ENCODE measurements at places on chromosomes 4 and X.

DNA sequence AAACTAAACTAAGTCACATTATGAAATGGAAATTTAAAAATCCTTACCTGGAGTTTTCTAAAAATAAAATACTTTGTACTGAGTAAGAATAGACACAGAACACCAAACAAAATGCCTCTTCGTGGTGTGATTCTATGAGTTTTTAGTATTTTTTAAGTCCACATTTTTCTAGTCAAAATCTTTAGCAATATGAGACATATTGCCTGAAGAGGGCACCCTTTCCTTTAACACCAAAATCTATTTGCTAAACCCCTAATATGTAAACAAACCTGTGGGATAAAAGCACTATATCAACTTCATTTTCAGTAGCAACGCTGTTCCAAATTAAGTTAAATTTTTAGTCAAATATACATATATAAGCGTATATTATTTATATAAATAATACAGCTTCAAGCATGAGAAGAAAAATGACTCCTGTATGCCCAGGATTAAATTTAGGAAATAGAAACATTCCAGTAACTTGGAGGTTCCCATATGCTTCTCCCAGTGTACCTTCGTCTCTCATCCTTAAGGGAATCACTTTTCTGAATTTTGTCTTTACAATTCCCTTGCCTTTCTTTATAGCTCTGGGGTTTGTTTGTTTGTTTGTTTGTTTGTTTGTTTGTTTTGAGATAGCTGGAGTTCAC is 23.0 kb upstream of the PGM2 start:
- peak; percentile 61 for DNase-seq

- no peak for DNase-seq
Observed at GRCh38 chrX:137034508-137034872, 695 bp upstream of the GPR101 start.

GRCh38 chrX:41781500-41781899 is 57.5 kb downstream of the GPR82 start:
- peak; percentile 60 for DNase-seq

DNA sequence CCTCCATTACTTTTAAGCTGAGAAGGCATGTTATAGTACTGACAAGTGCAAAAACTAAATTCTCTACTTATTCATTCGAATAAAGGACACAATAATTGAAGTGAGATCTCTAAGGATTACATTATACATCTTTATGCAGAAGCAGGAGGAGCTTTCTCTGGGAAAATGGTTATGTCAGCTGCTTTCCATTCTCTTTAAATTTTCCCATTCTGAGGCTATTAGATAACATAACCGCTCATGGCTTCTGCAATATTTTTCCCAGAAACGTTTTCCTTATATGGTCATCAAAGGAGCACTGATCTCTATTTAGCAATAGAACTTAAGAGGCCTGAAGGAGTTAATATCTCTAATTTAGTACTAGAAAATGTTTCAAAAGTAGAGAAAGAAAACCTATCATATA is 221.6 kb downstream of the NSUN7 start:
- no peak for DNase-seq

GRCh38 chrX:142804085-142804484 is 221.6 kb upstream of the SPANXN4 start:
- no peak for DNase-seq

Data from hepatocyte (in vitro differentiated cells).